PC-3 (cell line): ENCODE measurements at places on chromosomes 1 and 21. TPM values are rescaled to one million over a fixed set of nuclear protein-coding genes. Genes with fewer than 3 reads are reported as not detected.

The STUM gene
- total RNA-seq: 0.40 and 0.58 TPM in 2 replicates

The AMY1B gene
- total RNA-seq: not detected in 2 replicates

The AQP10 gene
- total RNA-seq: not detected in 2 replicates

The TENT5C gene
- total RNA-seq: 2.2 and 2.4 TPM in 2 replicates

- no peaks in the 10 kb centered on the region for H3K27me3 ChIP-seq
- DNase-seq: no peak
- 0 out of 2 replicates have a peak, but pooled peaks cover 4% of the 10 kb centered on the region for H3K36me3 ChIP-seq
These were observed 73.7 kb downstream of the LAMC1 start for GRCh38 chr1:183096894-183097293.

- DNase-seq: no peak
- peak overlapping the region; percentile 75 for H3K4me3 ChIP-seq
- no peak overlapping the region for H3K27ac ChIP-seq
- H3K4me1 ChIP-seq: peaks cover 6% of the 10 kb centered on the region; the same call in 1 of the 2 replicates
These were observed 310 bp upstream of the SSR2 start for GRCh38 chr1:156021093-156021428.

GRCh38 chr1:58058323-58058722 lies 488.2 kb downstream of the OMA1 start:
- no peak overlapping the region for H3K27ac ChIP-seq
- H3K4me3 ChIP-seq: no peak overlapping the region
- no peaks in the 10 kb centered on the region for H3K27me3 ChIP-seq
- no peak for DNase-seq
- no peaks in the 10 kb centered on the region for H3K36me3 ChIP-seq
